ENCODE measurements at places on chromosomes 1 and 21. TPM values are rescaled to one million over a fixed set of nuclear protein-coding genes. Genes with fewer than 3 reads are reported as not detected.

- DNase-seq: no peak
Measured at GRCh38 chr1:31371121-31371959, 1.5 kb downstream of the FABP3 start.

DNA sequence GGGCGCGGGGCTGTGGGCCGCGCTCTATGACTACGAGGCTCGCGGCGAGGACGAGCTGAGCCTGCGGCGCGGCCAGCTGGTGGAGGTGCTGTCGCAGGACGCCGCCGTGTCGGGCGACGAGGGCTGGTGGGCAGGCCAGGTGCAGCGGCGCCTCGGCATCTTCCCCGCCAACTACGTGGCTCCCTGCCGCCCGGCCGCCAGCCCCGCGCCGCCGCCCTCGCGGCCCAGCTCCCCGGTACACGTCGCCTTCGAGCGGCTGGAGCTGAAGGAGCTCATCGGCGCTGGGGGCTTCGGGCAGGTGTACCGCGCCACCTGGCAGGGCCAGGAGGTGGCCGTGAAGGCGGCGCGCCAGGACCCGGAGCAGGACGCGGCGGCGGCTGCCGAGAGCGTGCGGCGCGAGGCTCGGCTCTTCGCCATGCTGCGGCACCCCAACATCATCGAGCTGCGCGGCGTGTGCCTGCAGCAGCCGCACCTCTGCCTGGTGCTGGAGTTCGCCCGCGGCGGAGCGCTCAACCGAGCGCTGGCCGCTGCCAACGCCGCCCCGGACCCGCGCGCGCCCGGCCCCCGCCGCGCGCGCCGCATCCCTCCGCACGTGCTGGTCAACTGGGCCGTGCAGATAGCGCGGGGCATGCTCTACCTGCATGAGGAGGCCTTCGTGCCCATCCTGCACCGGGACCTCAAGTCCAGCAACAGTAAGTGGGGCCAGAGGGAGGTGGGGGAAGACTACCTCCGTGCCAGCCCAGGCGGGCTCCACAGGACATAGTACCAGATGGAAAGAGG lies 808 bp downstream of the MAP3K21 start:
- DNase-seq: peak; percentile 59

- DNase-seq: no peak
Measured at GRCh38 chr21:39837861-39838359, 29.3 kb upstream of the PCP4 start.

- DNase-seq: no peak
Measured at GRCh38 chr1:111988743-111989453, 570 bp downstream of the KCND3 start.

- peak; percentile 24 for DNase-seq
Measured at GRCh38 chr1:163170975-163171676, 31.6 kb downstream of the RGS5 start.

- DNase-seq: no peak
Measured at GRCh38 chr1:19625291-19625937, 18.7 kb upstream of the NBL1 start.

GRCh38 chr1:42439940-42440339 lies 15.9 kb downstream of the ZMYND12 start:
- DNase-seq: peak; percentile 42

GRCh38 chr21:45365608-45366241 lies 39.2 kb upstream of the COL18A1 start:
- DNase-seq: no peak

DNA sequence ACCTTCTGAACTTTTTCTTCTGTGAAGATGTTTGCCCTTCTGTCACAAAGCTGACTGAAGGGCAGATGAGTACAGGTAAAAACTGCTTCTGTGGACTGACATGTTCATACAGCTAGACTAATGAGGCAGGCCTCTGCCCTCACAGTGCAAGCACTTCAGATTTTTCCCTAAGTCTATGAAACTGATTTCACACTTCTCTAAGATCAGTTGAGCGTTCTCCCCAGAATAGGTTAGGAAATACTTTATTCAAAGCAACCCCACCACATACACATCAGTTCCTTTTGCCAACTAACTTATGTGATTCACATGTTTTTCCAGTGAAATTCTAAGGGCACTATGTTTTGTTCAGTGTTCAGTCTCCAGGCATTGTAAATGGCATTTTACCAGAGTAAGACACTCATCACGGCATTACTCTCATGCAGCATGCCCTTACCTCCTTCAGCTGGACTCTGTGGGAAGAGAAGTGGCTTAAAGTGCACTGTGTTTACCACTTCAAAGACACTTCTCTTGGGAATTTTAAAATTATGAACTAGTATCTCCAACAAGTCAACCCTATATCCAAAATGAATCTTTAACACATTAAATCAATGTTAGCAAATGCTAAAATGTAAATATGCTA lies 5.4 kb upstream of the PSMG1 start:
- DNase-seq: no peak

ACTA1 gene
- 0.20 TPM for total RNA-seq

MAB21L3 gene
- not detected for total RNA-seq

GSTM2 gene
- not detected for total RNA-seq

MINDY1 gene
- total RNA-seq: 19.5 TPM

OR2T11 gene
- total RNA-seq: not detected

CACNA1S gene
- total RNA-seq: not detected

KHDC4 gene
- 44.4 TPM for total RNA-seq

GPR153 gene
- 4.8 TPM for total RNA-seq

ANKRD34A gene
- total RNA-seq: 0.20 TPM

Measured in HT-29 (cell line).